ENCODE measurements at places on chromosomes 13 and 19. TPM values are rescaled to one million over a fixed set of nuclear protein-coding genes. Genes with fewer than 3 reads are reported as not detected.

Gene CGB8
- total RNA-seq = not detected

- no peak overlapping the region for H3K27ac ChIP-seq
- no peak overlapping the region for H3K4me3 ChIP-seq
- peaks cover 15% of the 10 kb centered on the region for H3K27me3 ChIP-seq
- H3K4me1 ChIP-seq = no peaks in the 10 kb centered on the region
- H3K36me3 ChIP-seq = no peaks in the 10 kb centered on the region
These were observed 323.3 kb downstream of the NALCN start for GRCh38 chr13:101092985-101093384.

DNA sequence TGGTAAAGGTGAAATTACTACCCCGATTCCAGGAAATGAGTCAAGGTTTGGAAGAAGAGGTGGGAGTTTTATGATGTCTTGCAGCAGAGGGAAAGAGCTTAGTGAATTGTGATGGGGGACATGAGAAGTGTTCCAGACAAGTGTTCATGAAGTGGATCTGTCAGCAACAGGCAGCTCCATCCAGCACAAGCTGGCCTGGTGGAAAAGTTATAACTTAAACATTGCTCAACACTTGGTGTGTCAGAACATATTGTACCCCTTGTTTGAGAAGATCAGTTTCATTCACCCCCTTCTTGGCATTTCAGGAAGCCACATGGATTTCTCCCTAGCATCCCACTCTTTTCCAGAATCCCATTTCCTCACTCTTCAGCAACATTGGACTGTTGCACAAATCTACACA is 222.0 kb downstream of the B3GLCT start:
- DNase-seq = no peak
- H3K4me3 ChIP-seq = no peak overlapping the region
- H3K27ac ChIP-seq = no peak overlapping the region
- peaks cover 3% of the 10 kb centered on the region for H3K4me1 ChIP-seq

DNA sequence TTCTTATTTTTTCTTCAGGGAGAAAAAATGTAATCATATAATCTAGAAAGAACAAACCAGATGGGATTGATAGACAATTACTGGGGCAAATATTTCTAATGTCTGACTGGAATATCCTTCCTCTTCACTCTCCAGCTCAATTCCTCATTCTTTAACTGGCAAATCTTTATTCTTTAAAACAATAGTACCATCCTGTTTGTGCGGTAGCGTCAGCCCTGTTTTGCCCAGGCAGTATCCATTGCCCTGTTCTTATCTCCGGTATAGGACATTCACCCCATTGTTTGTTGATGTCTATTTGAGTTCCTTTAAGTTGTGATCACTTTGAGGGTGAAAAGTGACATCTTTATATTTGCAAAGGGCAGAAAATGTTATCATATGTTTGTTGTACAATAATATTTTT is 185.4 kb downstream of the POSTN start:
- no peak overlapping the region for H3K4me3 ChIP-seq
- no peak overlapping the region for H3K27ac ChIP-seq
- H3K27me3 ChIP-seq = peaks cover 3% of the 10 kb centered on the region
- no peaks in the 10 kb centered on the region for H3K36me3 ChIP-seq
- no peak for DNase-seq

Gene SOX1
- total RNA-seq = not detected

DNA sequence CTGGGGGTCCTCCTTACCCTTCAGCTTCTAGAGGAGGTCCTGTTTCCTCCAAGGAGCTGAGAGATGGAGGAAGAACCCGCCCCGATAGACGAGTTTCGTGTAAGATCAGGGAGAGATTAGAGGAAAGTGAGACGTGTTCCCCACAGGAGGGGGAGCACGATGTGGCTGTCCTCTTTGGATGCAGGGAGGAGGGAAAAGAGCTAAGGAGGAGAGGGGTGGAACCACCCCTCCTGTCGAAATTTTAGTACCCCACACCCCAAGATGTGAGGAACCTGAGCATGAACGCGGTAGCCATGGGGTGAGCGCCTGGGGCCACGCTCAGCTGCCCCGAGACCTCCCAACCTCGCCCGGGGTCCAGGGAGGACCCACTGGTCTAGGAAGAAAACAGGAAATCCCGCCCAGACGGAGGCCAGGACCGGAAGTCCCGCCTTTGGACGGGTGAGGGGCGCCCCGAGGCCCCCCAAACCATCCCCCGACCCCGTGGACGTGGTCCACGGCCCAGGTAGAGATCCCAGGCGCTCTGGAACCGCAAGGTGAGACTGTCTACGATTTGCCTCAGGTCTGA is 1.2 kb downstream of the AKT1S1 start:
- H3K27ac ChIP-seq = no peak overlapping the region
- peaks cover 31% of the 10 kb centered on the region for H3K4me1 ChIP-seq
- peaks cover 21% of the 10 kb centered on the region for H3K36me3 ChIP-seq

GRCh38 chr19:5968431-5969373 is 9.2 kb downstream of the RANBP3 start:
- H3K27me3 ChIP-seq = no peaks in the 10 kb centered on the region
- no peak overlapping the region for H3K4me3 ChIP-seq
- no peak for DNase-seq
- peaks cover 18% of the 10 kb centered on the region for H3K36me3 ChIP-seq

Gene DIRAS1
- 0.21 TPM for total RNA-seq

- no peak overlapping the region for H3K27ac ChIP-seq
- peaks cover 10% of the 10 kb centered on the region for H3K4me1 ChIP-seq
- no peaks in the 10 kb centered on the region for H3K27me3 ChIP-seq
These were observed 22.8 kb upstream of the GAS6 start for GRCh38 chr13:113886561-113887112.

Gene KLK15
- total RNA-seq = not detected

DNA sequence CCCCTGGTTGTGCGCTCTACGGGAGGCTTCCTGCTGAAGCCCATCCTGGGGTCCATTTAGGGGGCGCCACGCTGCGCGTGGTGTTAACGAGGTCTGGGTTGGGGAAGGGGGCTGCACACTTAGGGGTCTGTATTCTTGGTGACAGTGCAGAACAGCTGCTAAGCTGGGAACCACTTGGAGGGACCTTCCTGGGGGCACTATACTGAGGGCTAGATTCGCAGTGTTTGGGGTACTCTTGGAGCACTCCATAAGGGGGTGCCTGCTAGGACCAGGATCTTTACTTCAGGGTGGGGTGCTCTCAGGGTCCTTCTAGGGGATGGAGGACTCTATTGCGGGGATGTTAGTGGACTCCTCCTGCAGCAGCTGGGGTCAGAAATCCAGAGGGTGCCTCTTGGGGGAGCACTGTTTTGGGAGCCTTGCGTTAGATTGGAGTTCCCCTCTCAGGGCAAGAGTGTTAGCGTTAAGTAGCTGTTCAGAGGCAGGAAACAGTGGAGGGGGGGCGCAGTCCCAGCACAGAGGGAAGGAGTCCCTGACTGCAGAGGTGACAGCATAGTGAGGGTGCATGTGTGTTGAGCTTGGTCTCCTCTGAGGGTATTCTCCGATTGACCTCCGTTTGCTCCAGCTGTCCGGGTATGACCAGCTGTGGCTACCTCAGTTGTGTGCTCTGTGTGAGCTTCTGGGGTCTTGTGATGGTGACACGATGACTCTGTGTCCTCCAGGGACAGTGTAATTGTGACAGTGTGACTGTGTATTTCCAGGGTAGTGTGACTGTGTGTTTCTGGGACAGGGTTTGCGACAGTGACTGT is 1.1 kb downstream of the PDE4A start:
- peaks cover 65% of the 10 kb centered on the region for H3K4me1 ChIP-seq
- DNase-seq = peak; percentile 59
- peaks cover 57% of the 10 kb centered on the region for H3K27me3 ChIP-seq
- no peaks in the 10 kb centered on the region for H3K36me3 ChIP-seq

Gene SBK2
- total RNA-seq = not detected

Gene FAAP24
- 11.9 TPM for total RNA-seq

DNA sequence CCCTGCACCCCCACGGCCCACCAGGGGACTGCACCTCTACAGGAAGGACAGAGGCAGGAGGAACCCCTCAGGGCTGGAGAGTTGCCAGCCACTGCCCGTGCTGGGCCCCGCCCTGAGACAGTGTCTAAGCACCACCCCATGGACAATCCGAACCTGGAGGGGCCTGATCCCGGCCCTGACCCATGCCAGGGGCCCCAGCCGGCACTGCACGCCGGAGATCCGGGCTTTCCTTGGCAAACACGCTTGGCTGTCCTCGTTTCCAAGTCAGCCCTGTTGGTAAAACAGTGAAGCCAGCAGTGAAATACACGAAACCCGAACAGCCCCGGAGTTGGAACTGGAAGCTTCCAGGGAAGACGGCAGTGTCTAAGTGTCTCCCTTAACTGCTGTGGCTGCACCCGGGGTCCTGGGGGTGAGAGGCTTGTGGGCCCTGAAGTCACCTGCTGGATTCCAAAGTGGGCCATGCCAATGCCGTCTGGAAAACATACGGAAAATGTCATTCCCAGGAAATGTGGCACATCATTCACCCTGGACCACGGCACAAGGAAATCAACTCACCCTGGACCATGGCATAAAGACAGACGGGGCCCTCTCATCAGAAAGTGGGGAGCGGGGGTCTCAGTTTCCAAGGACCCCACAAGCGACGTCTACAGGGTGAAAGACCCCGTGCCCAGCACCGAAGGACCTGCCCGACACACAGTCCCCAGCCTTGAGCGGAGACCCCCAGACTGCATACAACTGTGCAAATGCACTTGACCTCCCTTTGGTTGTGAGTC is 30.9 kb downstream of the RASA3 start:
- H3K27me3 ChIP-seq = no peaks in the 10 kb centered on the region
- H3K4me3 ChIP-seq = no peak overlapping the region
- H3K4me1 ChIP-seq = peaks cover 62% of the 10 kb centered on the region
- DNase-seq = peak; percentile 24
- peak overlapping the region; percentile 7 for H3K27ac ChIP-seq

Gene ACER1
- total RNA-seq = not detected

Gene KIR3DL2
- 1.4 TPM for total RNA-seq

DNA sequence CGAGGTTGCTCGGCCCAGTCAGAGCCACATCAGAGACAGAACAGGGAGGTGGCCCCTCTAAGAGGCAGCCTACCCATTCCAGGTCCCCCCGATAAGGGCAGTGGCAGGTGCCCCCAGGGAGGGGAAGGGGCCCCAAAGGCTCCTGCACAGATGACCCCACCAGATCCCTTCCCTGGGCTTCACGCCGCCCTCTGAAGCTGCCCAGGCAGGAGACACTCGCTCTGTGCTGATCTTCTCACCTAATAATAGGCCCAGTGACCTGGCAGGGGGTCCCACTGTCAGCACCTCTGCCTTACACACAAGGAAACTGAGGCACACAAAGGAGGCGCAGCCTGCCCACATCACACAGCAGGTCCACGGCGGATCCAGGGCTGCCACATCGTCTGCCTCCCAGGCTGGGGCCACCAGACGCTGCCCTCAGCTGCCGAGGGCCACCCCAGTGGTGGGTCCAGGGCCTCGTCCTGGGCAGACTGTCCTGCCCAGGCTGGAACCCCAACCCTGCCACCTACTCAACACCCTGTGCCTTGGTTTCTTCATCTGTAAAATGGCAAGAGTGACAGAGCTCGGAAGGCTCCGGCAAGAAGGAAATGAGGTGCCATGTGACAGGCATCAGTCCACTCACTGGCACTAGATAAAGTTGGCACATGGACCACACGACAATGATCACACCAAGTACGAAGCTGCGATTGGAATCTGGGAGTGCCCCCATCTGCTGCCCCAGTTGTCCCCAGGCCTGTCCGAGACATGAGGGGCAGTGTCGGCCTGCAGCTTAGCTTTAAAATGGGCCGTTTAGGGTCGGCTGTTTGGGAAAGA is 56.5 kb downstream of the KLF2 start:
- no peak for DNase-seq
- H3K27ac ChIP-seq = no peak overlapping the region
- H3K4me3 ChIP-seq = no peak overlapping the region
- H3K36me3 ChIP-seq = peaks cover 28% of the 10 kb centered on the region

- H3K27ac ChIP-seq = peak overlapping the region; percentile 55
- peak; percentile 24 for DNase-seq
- peaks cover 55% of the 10 kb centered on the region for H3K4me1 ChIP-seq
These were observed 167.1 kb downstream of the LMO7 start for GRCh38 chr13:75803164-75803611.

DNA sequence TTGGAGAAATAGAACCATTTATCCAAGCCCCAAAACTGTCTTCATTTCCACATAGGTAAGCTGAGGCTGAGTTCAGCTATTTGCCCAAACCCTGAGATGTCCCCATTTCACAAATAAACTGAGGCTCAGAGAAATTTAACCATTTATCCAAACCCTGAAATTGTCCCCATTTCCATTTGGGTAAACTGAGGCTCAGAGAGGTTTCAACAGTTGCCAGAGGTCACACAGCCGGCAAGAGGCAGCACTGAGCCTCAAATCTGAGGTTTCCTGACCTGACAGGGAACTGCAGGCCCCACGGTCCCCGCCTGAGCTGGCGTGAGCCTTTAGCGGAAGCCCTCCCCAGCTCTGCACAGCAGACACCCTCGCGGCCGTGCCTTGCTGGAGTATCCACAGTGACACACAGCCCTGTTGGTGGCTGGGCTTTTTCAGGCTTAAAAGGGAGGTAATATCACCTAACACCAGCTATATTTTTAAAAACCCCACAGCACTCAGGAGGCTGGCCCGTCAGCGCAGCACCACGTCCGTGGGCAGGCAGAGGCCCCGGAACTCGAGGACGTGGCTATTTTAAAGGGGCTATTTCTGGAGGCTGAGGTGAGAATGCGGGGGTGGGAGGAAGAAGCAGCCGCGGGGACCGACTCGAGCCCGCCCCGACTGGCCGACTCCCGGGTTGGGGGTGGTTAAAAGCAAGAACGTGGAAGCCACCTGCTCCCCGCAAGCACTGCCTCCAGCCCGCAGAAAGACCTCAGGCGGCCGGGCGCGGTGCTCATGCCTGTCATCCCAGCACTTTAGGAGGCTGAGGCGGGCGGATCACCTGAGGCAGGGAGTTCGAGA is 18.5 kb downstream of the PTPRS start:
- H3K4me1 ChIP-seq = no peaks in the 10 kb centered on the region
- H3K36me3 ChIP-seq = no peaks in the 10 kb centered on the region
- H3K27me3 ChIP-seq = peaks cover 17% of the 10 kb centered on the region
- no peak overlapping the region for H3K4me3 ChIP-seq
- no peak overlapping the region for H3K27ac ChIP-seq
- peak; percentile 58 for DNase-seq

DNA sequence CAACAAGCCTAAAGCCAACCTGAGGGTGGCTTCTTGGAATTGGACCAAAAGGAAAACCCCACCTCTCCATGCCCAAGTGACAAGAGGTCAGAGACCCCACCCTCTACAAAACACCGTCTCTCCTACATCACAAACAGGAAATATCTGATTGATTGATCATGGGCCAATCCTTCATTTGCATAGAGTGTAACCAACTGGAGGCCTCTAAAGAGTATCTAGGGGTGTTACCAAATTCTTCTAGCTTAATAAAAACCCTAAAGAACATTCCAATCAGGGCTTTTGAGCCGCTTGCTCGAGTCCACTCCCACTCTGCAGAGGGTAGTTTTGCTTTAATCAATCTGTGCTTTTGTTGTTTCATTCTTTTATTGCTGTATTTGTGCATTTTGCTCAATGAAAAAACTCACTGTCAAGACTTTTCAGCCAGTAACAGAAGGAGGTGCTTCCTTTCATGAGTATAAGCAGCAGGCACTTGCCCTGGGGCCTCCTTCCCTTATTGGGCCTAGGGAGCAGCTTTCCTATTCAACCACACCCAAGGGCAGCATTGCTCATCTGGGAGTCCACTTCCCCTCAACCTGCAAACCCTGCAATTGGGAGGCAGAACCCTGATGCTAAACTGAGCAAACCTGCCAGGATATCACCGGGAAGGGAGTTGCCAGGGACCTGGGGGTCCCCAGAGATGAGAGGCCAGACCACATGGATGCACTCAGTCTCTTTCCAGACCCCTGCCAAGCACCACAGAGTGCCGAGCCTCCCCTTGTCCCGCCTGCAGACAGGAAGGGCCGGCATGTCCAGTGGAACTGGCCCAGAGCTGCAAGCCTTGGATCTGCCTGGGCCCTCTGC is 154.3 kb upstream of the VSTM2B start:
- H3K4me3 ChIP-seq = no peak overlapping the region
- no peaks in the 10 kb centered on the region for H3K36me3 ChIP-seq
- no peak overlapping the region for H3K27ac ChIP-seq
- H3K4me1 ChIP-seq = no peaks in the 10 kb centered on the region

- no peaks in the 10 kb centered on the region for H3K36me3 ChIP-seq
- H3K27ac ChIP-seq = peak overlapping the region; percentile 63
- H3K27me3 ChIP-seq = no peaks in the 10 kb centered on the region
These were observed 24.5 kb downstream of the CFAP97D2 start for GRCh38 chr13:114203536-114203935.

Measured in activated CD4-positive, alpha-beta T cell treated with anti-CD3 and anti-CD28 coated beads for 36 hours (primary cell).